ENCODE measurements at places on chromosomes 1 and 21.

DNA sequence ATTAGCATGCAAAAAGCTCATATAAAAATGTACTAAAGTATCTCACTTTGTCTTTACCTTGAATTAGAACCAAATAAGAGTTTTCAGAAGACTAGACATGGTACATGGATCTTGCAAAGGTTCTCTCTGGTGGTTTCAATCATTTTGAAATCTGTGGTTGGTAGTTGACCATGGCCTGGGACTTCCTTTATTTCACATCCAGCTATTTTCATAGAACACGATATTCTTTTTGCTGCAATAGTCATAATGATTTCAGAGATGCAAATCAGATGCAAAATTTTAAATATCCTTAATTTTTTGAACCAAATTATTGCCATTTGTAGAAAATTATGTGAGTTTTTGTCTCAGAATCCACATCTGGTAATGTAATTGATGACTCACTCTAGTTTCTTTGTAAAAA, 375.1 kb upstream of the ZP4 start:
- no peak for DNase-seq

GRCh38 chr1:212879947-212880690, 22.0 kb downstream of the FLVCR1 start:
- no peak for DNase-seq

DNA sequence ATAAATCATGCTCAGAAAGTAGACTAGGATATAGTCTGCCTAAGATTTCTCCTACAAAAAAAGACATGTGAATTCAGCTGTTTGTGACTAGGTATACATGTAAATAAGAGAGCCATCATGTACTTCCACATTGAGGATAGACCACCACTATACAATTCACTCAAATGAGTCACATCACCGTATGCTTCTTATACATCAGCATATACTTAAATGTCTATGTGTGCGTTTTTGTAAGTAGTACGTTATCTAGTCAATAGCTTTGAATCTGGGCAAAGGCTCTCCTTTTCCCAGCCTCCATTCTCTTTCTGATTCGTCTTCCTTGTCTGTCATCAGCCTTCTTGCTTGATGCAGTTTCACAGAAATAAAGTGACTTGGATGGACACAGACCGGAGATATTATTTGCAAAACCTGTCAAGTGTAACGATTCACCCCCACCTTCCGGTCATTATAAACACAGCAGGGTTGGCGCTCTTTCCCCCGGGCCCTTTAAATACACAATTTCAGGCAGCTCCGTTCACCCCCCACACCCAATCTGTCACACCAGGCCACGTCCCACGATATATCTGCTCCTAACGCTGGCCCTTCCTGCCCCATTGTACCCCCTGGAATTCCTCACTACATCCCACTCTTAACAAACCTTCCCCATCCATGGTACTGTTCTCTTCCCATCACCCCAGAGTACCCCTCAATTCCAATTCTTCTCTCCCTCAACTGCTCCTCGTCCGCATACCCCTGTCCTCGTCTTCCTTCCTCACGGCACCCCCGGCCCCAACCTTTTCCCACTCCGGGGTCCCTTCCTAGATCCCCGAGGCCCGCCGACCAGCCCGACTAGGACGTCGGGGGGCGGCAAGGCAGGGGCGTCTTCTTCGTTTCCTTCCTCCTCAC, 636 bp downstream of the VAMP4 start:
- no peak for DNase-seq

DNA sequence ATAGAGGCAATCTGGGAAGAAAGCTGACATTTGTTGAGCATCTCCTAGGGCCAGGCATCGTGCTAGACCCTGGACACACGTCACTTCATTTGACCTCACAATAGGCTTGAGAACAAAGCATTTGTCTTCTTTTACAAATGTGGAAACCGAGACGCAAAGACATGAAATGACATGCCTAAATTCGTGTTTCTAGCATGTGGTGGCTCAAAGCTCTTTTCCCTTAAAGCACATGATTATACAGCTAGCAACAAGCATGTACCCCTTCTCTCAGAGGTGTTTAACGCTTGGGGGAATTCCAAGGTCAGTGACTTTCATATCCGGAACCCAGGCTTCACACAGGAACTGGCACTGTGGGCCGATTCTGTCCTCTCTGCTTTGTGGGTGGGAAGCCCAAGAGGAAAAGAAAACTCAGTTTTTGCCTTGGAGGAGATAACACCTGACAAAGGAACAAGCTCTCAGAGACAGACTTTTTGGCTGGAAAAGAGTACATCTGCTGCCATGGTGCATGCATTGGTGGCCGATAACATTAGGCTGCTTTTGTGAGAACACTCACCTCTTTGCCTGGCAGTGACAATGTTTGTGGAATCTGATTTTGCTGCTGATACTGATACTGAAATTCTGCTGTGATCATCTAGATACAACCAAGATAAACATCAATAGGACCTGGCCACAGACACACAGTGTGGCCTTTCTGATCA, 15.4 kb upstream of the CD2 start:
- no peak for DNase-seq

DNA sequence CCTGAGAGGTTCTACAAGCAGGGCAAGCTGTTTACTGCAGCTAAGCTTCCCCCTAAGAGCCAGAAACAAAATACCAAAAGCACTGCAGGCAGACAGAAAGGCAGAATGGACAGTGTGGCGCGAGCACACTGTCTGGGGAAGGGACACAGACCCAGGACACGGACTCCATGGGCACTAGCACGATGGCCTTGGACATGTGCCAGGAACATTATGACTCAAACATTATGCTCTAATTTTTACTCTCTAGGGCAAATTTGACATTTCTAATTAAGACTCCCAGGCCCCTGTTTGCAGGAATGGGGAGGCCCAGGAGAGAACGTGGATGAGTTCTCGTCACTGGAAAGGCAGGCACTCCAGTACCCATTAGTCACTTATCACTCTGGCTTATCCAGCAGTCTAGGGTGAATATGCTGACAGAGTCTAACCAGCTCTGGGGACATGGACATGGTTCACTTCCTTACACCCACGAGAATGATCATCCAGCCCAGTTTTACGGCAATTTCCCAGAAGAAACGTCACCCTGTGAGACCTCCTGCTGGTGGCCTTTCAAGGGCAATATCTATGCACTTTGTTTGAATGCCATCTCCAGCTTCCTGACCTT, 45.1 kb downstream of the CAPN8 start:
- no peak for DNase-seq

DNA sequence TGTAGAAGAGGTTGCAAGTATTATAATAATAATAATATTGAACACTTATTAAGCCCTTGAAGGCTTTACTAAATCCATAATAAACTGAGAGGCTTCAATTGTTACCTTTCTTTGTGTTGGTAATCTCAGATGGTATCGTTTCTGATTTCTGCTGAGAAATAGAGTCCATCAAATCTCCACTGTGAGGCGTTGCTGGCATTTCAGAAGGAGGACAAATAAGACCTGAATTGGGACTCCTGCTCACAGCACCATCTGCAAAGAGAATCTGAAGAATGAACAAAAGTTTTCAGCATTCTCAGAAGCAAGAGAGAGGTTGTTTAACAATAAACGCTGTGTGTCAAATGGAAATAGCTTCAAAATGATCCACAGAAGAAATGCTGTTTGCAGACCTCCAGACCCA, 93.7 kb downstream of the WDR3 start:
- DNase-seq = no peak

- DNase-seq = no peak
These were observed 20.3 kb upstream of the CLSTN1 start for GRCh38 chr1:9844106-9844505.

GRCh38 chr1:181396811-181397210, 86.5 kb upstream of the CACNA1E start:
- no peak for DNase-seq

DNA sequence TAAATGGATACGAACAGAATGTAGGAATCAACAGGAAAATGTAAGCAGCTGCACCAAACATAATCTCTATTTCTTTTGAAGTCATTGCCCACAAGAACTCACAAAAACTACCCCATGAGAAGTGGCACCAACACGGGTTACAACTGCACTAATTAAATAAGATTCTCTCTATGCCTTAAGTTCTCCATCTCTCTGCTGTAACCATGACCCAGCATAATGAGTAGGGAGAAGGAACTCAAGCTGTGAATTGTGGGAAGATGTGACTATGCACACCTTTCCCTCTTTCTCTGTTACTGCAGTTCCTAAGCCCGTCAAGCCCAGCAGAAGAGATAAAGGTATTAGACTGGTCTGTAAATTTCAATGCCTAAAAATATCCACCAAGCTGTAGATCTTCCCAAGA, 614.0 kb downstream of the USP25 start:
- DNase-seq = no peak

GRCh38 chr1:158334526-158335212, 3.3 kb upstream of the CD1B start:
- no peak for DNase-seq

- no peak for DNase-seq
These were observed 172.4 kb downstream of the NFIA start for GRCh38 chr1:61254634-61255357.

Data from NCI-H1048 (cell line).